ENCODE measurements at places on chromosomes 5 and 9. TPM values are rescaled to one million over a fixed set of nuclear protein-coding genes. Genes with fewer than 3 reads are reported as not detected.

DNA sequence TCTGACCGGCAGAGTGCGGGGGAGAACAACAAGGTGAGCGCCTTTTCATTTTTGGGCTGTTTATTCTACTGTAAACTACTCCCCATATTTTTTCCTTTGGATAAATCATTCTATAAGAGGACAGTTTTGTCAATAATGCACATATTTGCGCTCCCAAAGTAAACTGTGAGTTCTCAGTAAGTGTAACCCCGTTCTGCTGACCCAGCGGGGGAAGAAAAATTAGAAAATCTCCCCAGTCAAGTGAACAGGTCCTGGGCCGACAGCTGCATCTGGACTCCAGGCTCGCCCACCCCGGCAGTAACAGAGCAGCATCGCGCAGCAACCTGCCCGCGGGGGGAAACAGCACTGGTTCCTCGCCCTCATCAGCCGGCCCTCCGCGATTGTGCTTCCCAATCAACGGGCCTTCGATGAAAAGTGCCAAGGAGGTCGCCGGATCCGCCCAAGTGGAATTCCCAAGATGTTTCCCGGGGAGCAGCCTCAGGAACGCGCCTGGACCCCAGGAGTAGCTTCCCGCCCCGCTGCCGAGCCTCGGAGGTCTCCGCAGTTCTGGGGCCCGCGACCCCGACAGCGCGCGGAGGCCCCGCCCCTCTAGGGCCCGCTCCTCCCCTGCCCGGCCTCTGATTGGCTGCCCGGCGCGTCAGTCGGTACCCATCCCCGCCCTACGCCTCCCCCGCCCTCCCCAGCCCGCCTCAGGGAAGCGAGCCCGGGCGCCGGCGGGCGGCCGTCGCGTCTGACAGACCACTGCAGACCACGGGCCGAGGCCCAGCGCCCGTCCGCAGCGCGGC lies at the start of gene OTULINL:
Gene OTULINL, plus strand, starts transcription at position 687 of the 785 bp plus-strand sequence. CDS start 103 bp downstream, outside the sequence.
- DNase-seq: peak; percentile 78

- DNase-seq: no peak
Observed at GRCh38 chr5:8923526-8923925, 622.3 kb downstream of the SEMA5A start.

DNA sequence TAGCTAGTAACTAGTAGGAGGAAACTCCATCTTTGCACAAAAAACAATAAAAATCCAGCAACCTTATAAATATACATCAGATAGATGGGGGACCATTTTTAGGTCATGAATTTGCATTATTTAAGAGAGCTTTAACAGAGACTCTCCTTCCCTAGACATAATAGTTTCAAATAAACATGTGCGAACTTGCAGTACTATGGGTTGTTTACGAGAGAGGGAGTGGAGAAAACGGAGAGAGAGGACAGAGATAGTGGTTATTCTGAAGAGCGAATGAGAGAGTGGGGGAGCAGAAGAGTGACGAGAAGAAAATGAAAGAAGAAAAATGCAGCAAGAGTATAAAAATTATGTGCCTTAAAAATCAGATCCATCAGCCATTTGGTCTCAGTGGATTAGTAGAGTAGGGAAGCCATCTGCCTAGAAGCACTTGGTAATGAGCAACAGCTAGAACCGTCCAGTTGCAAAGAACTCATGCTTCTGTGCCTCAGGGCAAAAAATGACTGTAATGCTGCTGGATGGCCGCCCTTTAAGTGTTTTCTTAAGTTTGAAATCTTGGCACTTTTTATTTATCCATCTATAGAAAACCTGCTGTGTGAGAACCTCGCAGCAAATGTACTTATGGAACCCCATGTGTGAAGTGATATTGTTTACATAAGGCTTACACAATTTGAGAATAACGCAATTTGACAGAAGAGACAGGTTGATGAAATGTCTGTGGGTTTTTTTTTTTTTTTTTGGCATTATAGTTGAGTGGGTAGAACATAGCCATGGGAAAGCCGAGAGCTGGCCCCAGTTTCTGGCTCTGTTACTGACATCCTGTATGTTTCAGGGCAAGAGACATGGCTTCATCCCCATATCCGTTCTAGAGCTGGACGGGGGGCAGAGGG lies 95.6 kb upstream of the ZNF608 start:
- DNase-seq: no peak

CA9 gene
- 13.7 TPM for total RNA-seq
